ENCODE measurements at places on chromosomes 11 and 22. TPM values are rescaled to one million over a fixed set of nuclear protein-coding genes. Genes with fewer than 3 reads are reported as not detected.

The IGF2 gene
- total RNA-seq = 0.31 TPM

- DNase-seq = no peak
These were observed 40.3 kb upstream of the ATXN10 start for GRCh38 chr22:45631140-45631840.

DNA sequence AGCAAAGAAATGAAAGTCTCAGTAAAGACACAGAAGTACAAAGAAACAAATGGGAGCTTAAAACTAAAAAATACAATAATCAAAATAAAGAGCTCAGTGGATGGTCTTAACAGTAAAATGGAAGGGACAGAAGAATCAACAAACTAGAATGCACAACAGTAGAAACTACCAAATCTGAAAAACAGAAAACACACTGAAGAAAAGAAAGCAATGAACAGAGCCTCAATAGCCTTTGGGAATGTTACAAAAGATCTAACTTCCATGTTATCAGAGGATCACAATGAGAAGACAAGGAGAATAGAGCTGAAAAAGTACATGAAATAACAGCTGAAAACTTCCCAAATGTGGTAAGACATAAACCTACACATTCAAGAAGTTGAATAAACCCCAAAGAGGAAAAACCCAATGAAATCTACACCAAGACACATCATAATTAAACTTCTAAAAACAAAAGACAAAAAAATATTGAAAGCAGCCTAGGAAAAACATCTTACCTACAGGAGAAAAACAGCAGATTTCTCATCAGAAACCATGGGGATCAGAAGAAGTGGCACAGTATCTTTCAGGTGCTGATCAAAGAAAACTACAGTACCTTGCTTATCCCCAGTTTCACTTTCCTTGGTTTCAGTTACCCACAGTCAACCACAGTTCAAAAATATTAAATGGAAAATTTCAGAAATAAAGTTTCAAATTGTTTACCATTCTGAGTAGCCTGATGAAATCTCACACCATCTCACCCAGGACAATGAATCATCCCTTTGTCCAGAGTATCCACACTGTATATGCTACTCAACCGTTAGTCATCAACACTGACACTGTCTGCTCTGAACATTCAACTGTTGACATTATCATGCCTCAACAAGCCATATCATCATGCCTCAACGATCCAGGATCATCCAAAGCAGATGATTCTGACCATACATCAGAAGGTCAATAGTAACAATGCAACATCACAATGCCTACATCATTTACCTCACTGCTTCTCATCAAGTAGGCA is 22.2 kb downstream of the RRAS2 start:
- peak; percentile 10 for DNase-seq

DNA sequence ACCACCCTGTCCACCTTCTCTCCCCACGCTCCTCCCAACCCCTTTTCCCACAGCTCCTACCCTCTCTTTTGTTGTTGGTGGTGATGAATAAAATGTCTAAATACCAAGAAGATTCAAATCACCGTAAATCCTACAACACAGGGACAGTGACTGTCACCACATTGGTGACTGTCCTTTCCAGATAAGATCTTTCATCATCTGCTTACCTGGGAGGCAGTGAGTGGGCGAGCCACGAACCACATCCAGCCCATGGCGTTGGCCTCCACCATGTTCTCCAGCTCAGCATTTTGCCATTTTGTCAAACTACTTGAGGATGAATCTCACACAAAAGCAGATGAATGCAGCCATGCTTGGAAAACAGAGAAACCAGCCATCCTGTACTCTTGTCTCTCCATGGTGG is 6.7 kb upstream of the CYTH4 start:
- DNase-seq = peak; percentile 74

The KLHL35 gene
- total RNA-seq = 0.89 TPM

The B4GAT1 gene
- total RNA-seq = 6.5 TPM

DNA sequence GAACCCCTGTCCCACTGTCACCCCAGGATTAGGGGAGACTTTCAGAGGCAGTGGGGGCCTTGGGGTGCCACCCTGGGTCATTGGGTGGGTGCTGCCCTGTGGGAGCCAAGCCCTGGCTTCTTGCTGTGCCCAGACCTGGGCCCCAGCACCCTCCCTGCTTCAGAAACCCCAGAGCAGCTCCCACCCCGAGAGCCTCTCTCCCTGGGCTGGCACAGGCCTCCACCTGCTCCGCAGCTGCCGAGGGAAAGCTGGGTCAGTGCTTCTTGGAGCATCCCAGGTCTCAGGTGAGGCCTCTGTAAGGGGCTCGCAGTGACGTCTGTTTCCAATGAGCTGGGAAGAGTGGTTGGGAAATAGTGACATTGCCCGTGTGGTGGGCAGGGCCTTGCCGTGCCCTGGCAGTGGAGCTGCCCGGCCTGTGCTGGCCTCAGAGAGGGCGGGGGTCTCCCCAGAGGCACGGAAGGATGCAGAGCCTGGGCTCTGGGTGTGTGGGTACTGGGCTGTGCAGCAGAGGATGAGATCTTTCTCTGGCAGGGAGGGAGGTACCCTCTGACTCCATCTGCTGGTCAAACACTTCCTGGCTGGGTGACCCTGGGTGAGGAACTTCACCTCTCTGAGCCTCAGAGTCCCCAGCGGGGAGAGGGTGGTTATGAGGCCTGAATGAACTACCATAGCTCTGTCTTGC is 23.0 kb downstream of the C22orf23 start:
- no peak for DNase-seq

DNA sequence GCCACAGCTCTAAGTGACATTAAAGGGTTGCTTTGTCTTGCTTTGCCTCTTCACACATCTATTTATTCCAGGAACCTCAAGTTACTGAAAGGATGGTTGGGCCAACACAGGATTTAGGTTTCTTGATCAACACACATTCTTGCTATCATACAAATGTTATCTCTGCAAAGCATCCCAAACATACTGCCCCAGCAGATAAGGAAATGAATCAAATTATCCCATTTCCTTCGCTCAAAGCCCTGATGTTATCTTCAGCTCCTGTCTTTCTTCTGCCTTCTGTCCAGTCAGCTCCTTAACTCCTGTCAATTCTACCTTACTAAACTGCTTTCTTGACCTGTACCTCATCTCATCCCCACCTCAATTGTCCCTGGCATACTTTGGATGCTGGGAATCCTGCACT is 355.9 kb upstream of the TENM4 start:
- no peak for DNase-seq

DNA sequence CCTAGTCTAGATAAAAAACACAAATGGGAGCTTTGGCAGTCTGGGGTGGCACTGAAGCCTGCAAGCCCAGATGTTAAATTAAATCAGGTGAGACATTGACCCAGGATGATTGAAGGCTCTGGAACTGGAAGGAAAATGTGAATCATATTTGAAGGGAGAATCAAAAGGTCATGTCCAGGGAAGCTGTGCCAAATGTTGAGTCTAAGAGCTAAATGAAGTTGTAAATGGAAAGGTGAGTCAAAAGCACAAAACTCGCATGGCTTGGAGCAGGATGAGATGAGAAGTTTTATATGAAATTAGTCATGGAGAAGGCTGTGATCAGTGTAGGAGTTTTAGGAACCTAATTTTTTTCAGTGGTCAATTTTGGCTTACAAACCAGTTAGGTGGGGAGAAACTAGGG is 301.1 kb downstream of the BLID start:
- no peak for DNase-seq

The NXPE4 gene
- total RNA-seq = not detected

DNA sequence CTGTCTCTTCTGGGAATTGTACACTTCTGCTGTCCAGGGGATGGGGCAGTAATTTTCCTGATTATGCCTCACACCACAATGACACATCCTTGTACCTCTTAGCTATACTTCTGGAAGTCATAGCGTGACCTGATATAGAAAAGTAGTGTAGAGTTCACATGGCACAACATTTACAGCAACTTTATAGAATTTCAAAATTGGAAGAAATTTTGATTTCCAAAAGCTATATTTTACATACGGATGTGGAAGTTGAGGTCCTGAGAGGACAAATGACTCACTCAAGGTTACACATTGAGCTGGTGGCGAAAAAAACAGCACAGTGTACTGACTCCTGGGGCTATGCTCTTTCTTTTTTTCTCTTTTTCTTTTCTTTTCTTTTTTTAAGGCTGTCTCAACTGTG is 6.3 kb upstream of the CYP2R1 start:
- no peak for DNase-seq

DNA sequence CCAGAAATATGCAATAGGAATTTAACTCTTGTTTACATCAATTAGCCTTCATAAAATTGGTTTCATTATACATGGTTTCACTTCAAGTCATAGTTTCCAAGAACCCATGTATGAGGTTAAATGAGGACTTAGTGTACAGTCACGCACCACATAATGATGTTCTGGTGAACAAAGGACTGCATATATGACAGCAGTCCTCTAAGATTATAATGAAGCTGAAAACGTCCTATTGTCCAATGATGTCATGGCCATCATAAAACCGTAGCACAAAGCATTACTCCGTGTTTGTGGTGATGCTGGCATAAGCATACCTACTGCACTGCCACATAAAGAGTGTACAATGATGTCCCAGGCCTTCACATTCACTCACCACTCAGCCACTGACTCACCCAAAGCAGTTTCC is 31.1 kb downstream of the SMCO4 start:
- no peak for DNase-seq

The PUS3 gene
- total RNA-seq = 10.2 TPM

The LRP4 gene
- total RNA-seq = not detected

DNA sequence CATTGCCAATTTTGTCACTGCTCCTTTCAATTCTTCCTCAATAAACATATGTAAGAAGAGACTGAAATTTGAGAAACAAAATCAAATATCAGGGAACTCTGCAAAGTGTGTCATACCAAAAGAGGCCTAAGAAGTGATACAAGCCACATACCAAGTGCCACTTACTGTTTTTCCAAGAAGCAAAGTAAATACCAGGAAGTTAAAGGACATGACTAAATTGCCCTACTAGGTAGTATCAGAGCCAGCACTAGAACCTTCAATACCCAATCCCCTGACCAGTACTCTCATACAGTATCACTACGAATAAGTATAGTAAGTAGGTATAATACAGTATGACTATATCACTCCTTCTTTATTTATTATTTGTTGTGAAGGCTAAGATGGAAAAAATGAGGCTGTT is 13.6 kb downstream of the MAML2 start:
- DNase-seq = no peak

The RIC3 gene
- 19.7 TPM for total RNA-seq

The ATP5MG gene
- 231 TPM for total RNA-seq

The CUL5 gene
- 34.8 TPM for total RNA-seq

The NFRKB gene
- total RNA-seq = 42.1 TPM

- no peak for DNase-seq
These were observed 31.2 kb upstream of the ETS1 start for GRCh38 chr11:128618603-128619002.

GRCh38 chr22:31846161-31847115 is 92.6 kb downstream of the DEPDC5 start:
- no peak for DNase-seq

GRCh38 chr11:12902791-12903486 is 106.2 kb upstream of the RASSF10 start:
- no peak for DNase-seq

GRCh38 chr11:64044730-64045393 is 9.1 kb downstream of the FLRT1 start:
- DNase-seq = no peak

DNA sequence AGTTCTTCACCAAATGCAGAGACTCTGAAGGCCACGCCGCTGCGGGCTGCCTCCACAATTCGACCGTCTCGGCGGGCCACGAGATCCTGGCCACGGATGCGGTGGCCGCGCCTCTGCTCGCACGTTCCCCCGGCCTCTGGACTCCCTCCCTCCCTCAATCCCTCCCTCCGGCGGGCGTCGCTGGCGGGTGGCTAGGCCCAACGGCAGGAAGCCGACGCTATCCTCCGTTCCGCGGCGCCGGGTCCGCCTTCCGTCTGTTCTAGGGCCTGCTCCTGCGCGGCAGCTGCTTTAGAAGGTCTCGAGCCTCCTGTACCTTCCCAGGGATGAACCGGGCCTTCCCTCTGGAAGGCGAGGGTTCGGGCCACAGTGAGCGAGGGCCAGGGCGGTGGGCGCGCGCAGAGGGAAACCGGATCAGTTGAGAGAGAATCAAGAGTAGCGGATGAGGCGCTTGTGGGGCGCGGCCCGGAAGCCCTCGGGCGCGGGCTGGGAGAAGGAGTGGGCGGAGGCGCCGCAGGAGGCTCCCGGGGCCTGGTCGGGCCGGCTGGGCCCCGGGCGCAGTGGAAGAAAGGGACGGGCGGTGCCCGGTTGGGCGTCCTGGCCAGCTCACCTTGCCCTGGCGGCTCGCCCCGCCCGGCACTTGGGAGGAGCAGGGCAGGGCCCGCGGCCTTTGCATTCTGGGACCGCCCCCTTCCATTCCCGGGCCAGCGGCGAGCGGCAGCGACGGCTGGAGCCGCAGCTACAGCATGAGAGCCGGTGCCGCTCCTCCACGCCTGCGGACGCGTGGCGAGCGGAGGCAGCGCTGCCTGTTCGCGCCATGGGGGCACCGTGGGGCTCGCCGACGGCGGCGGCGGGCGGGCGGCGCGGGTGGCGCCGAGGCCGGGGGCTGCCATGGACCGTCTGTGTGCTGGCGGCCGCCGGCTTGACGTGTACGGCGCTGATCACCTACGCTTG is at the start of gene FUT4:
FUT4 (plus strand) TSS at position 227 of the 951 bp plus-strand sequence; CDS start at position 440, 213 bp downstream.
- DNase-seq = peak; percentile 87

DNA sequence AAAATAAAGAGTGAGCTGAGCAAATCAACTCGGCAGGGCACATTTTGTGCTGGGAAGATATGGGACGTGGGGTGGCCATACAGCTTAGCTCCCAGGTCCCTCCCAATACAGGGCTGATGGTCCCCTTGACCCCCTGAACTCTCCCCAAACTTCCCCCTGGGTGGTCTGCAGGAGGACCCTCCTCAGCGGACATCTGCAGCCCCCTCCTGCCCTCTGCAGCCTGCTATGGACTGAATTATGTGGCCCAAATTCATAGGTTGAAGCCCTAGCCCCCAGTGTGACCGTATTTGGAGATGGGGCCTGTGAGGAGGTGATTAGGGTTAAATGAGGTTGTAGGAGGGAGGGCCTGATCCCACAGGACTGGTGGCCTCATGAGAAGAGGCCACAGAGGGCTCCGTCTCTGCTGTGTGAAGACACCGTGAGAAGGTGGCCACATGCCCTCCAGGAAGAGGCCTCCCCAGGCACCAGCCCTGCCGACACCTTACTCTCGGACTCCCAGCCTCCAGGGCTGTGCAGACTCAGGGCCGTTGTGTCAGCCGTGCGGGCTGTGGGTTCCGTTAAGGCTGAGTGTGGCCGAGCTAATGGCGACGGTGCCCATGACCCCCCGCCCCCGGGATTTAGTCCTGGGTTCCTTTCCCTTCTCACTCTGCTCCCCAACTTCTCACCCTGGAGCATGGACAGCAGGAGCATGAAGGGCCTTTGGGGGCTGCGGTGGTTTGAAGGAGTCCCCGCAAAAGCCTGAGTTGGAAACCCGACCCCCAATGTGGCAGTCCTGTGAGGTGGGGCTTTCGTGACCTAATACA is 1042.8 kb downstream of the BRD1 start:
- no peak for DNase-seq

The KBTBD4 gene
- 25.4 TPM for total RNA-seq

The KLHDC7B gene
- total RNA-seq = 2.6 TPM

DNA sequence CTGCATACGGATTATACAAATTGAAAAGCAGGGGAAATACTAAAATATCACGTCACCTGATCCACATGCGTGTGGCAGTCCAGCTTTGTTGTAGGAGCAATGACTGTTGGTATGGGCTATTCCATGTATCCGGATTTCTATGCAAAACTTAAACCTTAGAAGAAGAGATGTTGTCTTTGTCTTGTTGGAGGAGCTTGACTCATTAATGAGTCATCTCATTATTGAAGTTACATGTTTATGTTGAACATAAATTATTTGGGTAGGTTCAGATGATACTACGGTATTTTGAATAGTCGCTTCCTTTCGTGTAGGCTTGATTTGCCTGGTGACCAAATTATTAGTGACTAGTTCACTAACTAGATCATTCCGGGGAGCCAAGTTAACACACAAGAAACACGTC is 806 bp upstream of the SAAL1 start:
- no peak for DNase-seq

- no peak for DNase-seq
These were observed 36.6 kb upstream of the PCF11 start for GRCh38 chr11:83120327-83120726.
